ENCODE measurements at places on chromosomes 11 and 22.

DNA sequence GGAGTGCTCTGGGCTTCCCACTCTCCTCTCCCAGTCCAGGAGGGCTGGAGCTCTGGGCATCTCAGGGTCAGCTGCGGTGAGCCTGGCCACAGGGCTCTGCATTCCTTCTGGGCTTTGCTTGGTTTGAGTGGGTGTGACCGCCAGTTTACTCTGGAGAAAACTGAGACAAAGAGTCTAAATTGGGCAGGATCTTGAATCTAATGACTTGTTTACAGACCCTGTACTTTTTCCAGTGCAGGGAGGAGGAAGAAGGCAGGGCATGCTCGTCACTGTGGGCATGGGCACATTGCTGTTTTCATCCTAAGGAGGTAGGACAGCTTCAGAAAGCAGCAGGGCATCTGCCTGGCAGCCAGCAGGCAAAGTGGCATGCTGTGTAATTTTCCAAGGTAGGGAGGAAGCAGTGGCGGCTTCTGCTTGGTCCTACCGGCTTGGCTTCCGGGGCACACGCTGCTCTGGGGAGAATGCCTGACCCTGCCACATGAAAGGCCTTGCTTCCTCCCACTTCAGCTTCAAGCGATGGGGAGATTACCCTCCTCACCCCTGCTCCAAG is 22.9 kb downstream of the FLI1 start:
- no peak for DNase-seq

GRCh38 chr22:29054251-29054767 is 7.3 kb downstream of the C22orf31 start:
- no peak for DNase-seq

- no peak for DNase-seq
Measured at GRCh38 chr11:13216019-13216710, 61.4 kb upstream of the BMAL1 start.

GRCh38 chr11:9808943-9809342 is 145.1 kb downstream of the SWAP70 start:
- DNase-seq: no peak

DNA sequence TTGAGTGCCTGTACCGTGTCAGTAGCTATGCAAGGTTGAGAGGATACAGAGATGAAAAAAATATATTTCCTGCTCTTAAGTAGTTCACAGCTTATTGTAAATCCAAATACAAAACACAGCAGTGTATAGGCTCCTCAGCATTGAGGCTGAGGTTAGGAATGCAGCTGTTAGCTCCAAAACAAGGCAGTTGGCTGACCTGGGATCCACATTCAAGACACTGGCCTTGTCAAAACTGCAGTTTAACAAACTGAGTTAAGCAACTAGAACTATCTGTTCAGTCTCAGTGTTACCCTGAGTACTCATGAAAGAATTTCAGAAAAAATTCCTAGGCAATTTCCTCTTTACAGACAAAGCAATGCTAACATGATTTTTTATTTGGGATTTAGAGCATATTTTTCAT is 42.8 kb downstream of the REXO2 start:
- DNase-seq: no peak

GRCh38 chr11:74345420-74345819 is 34.0 kb upstream of the P4HA3 start:
- DNase-seq: no peak

Data from GM19239 (cell line).